ENCODE measurements at places on chromosomes 4 and X.

DNA sequence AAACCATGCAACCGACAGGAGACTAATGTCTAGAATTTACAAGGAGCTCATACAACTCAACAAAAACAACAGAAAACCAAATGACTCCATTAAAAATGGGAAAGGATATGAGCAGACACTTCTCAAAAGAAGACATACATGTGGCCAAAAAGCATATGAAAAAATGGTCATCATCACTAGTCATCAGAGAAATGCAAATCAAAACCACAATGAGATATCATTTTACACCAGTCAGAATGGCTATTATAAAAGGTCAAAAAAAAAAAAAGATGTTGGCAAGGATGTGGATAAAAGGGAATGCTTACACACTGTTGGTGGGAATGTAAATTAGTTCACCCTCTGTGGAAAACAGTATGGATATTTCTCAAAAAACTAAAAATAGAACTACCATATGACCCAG lies 50.5 kb upstream of the CHRDL1 start:
- DNase-seq: no peak

DNA sequence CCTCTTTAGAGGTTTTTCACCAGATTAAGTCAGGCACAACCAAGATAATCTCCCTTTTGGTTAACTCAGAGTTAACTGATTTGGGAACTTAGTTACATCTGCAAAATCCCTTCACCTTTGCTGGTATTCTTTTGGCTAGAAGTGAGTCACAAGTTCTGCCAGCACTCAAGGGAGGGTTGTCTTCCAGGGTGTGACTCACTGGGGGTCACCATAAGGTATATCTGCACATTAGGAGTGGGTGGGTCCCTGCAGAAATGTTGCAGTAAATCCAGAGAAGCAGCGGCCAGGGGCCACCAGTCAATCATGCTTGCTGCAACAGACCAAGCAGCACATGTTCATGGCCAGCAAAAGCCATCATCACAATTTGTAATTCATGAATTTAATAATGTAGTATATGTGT lies 59.8 kb upstream of the MAML3 start:
- no peak for DNase-seq

DNA sequence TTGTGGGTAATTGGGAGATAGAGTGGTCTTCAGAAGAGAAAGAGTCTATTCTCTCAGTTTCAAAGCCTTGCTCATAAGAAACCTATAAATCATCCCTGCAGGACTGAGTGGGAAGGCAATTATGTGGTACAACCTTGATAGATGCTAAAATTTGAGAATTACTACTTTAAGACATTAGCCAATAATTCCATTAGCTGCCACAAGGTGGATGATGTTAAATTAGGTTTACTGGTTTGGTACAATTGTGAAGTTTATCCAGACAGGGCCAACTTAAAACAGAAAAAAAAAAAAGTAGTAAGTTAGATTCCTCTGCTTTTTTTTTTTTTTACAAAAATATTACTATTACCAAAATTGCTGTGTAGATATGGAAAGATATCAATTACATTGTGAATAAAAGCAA lies 73.2 kb upstream of the AMOT start:
- DNase-seq: no peak

DNA sequence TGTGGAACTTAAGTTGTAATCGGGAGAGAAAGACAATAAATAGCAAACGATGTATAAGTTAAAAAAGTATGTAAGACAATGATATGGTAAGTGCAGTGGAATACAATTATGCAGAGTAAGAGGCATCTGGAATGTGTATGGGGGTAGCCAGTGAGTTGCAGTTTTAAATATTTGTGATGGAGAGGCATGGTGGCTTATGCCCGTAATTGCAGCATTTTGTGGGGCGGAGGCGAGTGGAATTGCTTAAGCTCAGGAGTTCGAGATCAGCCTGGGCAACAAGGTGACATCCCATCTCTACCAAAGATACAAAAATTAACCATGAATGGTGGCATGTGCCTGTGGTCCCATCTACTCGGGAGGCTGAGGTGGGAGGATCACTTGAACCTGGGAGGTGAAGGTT lies 52.5 kb upstream of the WDFY3 start:
- no peak for DNase-seq

DNA sequence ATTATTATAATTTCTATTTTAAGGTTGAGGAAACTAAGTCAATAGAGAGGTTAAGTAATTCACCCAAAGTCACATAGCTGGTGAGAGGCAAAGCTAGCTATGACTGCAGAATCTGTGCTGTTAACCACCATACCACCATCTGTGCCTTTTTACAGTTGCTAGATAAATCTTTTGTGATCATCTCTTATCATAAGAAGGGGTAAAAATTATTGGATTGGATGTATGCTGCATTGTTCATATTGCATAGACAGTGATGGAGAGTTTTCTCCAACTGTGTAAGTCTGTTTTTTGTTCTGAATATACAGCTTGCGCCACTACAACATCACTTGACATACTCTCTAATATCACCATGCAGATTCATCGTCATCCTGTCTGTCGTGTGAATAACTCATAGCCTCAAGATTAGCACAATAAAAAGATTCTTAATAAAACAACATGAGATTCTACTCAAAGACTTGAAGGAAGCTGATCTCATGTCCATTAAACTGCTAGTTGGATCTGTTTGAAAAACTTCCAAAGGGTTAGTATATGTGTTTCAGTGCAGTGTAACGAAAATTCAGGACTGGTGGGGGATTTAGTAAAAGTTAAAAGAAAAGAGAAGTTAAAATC lies 495.9 kb downstream of the SPRY1 start:
- DNase-seq: no peak

- no peak for DNase-seq
These were observed 98.5 kb upstream of the MAP3K15 start for GRCh38 chrX:19613645-19614323.

- DNase-seq: no peak
These were observed 34.5 kb upstream of the SLC4A4 start for GRCh38 chr4:71304289-71304850.

GRCh38 chr4:17055788-17056187 lies 157.3 kb upstream of the LDB2 start:
- no peak for DNase-seq

DNA sequence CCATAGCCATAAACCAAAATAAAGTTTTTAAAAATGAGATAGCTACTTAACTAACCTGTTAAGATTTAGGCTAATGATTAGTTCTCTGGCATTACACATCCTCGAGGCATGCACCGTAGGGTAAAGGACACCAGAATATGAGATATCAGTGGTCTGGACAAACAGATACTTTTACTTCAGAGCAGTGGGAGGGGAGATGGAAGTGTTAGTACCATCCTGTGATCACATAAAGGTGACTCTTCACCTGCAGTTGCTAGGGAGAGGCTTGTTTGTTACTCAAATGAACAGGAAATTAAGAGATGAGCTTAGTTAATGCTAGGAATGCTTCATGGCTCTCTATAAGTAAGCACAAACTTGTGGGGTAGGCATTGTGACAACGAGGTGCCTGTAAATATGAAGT lies 624.4 kb upstream of the MAGEB2 start:
- no peak for DNase-seq

- no peak for DNase-seq
These were observed 1510.3 kb upstream of the PCDH10 start for GRCh38 chr4:131638781-131639180.

DNA sequence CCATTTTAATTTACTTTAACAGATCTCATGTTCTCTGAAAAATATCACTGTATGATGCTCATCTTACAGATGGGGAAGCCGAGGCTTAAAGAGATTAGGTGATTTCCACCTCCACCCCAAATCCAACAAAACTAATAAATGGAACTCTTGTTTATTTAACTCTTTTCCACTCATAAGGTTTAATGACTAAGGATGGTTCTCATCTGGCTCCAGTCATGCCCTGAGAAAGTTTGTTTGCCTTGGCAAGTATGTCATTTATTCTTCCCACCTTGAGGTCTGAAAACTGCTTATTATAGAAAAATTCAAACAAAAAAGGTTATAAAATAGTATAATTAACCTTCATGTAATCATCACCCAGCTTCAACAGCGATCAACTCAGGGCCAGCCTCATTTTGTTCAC lies 56.3 kb downstream of the PPEF2 start:
- no peak for DNase-seq

GRCh38 chr4:173174594-173175012 lies 6.0 kb downstream of the GALNT7 start:
- DNase-seq: no peak

DNA sequence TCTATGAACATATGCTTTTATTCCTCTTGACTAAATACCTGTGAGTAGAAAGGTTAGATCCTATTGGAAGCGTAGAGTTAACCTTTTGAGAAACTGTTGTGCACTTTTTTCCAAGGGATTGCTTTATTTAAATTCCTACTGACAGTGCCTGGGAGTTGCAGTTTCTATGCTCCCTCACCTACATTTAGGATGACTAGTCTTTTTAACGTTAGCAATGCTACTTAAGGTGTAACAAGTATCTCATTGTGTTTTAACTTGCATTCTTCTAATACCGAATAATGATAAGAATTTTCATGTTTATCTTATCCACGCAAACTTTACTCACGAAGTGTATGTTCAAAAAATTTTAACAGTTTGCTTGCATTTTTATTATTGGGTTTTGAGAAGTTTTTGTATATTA lies 1123.9 kb upstream of the PCDH7 start:
- no peak for DNase-seq

DNA sequence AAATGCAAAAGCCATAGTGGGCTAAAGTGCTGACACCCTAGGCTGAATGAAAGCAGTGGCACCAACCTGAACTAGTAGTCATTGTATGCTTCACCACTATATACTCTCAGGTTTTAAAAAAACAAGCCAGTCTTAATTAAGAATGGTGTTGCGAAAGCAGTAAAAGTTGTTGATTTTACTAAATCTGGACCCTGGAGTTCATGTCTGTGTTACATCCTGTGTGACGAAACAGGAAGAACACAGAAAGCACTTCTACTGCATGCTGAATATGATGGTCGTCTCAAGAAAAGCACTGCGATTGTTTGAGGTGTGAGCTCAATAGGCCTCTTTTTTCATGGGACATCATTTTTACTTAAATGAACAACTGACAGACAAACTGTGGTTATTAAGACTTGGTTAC lies 24.2 kb upstream of the GDPD2 start:
- no peak for DNase-seq

- no peak for DNase-seq
These were observed 25.2 kb downstream of the NAT8L start for GRCh38 chr4:2084316-2084715.

DNA sequence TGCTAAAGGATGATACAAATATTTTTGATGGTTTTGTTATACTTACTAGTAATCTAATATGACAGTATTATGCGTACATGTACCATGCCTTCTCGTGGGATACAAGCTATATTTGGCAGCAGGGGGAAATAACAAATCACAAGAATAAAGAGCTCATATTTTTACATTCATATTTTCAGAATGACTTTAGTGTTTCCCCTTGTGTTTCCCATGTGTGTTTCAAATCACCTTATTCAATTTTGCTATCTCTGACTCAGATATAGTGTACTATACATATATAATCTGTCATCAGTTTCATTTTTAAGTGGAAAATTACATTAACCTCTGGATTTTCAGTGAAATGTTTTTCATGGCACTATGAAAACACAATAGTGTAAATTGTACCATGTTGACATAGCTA lies 146.8 kb downstream of the RPA4 start:
- DNase-seq: no peak

- no peak for DNase-seq
These were observed 168.5 kb downstream of the SOWAHB start for GRCh38 chr4:76729460-76729859.

GRCh38 chr4:1052231-1052671 lies 40.8 kb downstream of the FGFRL1 start:
- DNase-seq: no peak

GRCh38 chr4:125111323-125111722 lies 203.4 kb upstream of the FAT4 start:
- no peak for DNase-seq

- DNase-seq: no peak
These were observed 1073.7 kb downstream of the PDHA2 start for GRCh38 chr4:96913441-96914080.

DNA sequence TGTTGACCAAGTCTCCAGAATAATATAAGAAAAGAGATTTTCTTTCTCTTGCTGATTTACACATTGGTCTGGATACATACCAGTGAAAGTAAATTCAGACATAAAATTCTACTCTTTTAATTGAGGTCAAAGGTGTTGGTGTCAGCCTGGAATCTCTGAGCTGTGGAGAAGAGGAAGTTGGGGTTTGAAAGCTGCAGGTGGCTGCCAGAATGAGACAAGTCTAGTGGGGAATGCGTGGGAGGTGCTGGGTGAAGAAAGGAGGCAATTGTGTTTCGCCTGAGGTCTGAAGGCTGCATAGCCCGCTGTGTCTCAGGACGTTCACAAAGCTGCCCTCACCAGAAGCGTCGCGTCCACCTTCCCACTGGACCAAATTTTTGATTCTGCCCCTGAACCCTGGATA lies 31.2 kb downstream of the PHEX start:
- no peak for DNase-seq

- DNase-seq: no peak
These were observed 46.2 kb upstream of the TRPC3 start for GRCh38 chr4:121998024-121998423.

DNA sequence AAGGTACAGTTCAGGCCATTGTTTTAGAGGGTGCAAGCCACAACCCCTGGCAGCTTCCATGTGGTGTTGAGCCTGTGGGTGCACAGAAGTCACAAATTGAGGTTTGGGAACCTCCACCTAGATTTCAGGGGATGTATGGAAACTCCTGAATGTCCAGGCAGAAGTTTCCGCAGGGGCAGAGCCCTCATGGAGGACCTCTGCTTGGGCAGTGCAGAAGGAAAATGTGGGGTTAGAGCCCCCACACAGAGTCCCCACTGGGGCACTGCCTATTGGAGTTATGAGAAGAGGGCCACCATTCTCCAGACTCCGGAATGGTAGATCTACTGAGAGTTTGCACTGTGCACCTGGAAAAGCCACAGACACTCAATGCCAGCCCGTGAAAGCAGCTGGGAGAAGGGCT lies 242.0 kb upstream of the ACTRT1 start:
- no peak for DNase-seq

- no peak for DNase-seq
These were observed 307.0 kb downstream of the ADGRL3 start for GRCh38 chr4:61507091-61507490.

DNA sequence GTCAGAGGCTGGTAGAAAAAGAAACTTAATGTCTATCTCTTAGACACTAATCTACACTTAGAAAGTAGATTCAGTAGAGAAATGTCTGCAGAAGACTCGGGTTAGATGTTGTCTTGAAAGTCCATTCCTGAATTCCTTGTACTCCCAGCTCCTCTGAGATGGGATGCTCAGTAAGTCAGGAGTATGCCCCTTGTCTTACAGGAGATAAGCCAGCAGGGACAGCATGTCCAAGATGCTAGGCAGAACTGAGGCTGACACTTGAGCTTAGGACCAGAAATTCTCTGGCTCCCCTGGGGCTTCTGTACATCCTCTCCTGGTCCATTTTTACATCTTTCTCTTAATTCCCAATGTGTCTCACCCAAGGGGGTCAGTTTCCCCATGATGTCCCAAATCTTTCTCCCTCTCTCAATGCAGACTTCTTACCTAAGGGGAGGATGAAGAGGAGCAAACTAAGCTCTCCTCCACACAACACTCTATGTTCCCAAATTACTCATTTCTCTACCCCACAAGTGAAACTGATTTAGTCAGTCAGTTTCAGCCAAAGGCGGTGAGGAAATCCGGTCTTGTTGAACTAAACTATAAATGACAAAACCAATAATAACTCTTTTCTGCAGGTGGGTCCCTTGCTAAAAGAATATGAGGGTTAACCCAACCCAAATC lies 558.2 kb upstream of the DIPK2B start:
- no peak for DNase-seq
